Kidney (tissue), 22 donors: ENCODE measurements at places on chromosomes 2 and 18.

GRCh38 chr2:705971-706511, 28.8 kb upstream of the TMEM18 start:
- no peak for DNase-seq

- DNase-seq: no peak
Measured at GRCh38 chr18:3653263-3653850, 203.4 kb downstream of the TGIF1 start.

DNA sequence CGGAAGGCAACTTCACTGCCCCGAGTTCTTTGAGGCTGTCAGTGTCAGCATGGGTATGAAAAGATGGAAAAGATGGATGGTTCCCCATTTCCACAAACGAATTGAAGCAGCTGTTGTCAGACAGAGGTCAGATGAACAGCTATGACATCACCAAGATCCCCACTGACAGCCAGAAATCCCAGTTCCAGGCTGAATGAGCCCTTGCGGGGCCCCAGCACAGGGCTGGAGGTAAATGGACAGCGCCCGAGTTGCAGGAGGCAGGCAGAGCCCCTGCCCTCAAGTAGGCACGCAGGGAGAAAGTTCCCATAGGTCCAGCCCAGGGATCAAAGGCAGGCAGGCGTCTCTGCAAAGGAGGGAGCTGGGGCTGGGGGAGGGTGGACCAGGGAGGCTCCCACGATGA, 169.5 kb upstream of the AGAP1 start:
- DNase-seq: peak; percentile 33

DNA sequence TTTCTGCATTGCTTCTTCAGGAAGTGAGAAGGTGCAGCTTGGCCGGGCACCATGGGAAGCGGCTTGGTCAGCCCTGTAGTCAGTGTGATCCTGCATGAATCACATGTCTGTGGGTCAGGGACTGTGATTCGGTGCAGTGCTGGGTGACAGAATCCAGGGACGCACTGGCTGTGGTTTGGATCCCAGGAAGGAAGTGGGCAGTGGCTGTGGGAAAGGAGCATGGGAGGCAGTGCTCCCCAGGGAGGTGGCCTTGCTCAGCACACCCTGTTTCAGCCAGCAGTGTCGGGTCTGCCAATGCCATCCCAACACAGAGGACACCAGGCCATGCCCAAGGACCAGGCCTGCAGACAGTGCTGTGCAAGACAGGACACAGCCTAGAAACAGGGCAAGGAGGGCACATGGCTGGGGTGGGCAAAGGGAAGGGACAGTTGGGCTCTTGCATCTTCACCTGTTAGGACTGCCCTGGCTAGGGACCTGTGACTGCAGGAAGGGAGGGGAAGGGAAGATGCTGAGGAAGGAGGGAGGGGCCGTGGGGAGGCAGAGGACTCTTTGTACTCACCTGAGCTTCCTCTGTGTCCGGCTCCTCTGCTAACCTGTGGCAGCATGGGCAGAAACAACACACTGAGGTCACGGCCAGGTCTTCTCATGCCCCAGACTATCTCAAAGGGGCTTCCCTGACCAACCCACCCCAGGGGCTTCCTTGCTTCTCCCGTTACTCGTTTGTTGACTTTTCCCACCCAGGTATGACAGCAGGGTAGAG, 37.2 kb upstream of the DNMT3A start:
- no peak for DNase-seq

GRCh38 chr18:10040287-10041011, 126.6 kb downstream of the VAPA start:
- no peak for DNase-seq

DNA sequence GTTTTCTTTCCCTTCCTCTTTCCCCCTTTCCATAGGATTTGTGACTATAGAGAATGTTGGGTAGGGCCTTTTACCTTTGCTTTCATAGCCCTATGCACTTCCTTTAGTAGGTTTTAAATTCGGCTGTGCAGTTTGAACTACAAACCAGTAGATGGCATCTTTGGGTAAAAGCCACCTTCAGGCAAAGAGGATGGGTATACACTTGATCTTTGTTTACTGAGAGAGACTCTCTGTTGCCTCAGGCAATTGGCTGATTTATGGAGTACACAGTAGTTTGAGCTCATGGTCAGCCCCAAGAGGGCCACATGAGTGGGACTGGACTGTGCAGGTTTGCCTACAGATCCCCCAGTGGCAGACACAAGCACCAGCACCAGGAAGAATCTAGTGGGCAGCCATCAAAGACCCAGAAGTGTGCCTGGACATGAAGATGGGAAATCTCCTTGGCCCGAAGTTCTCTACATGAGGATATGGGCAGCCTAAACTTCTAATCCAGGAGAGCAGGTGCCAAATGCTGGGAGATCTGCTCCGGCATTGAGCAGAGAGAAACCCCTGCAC, 1304.3 kb upstream of the DDX18 start:
- DNase-seq: peak; percentile 9

GRCh38 chr2:96393989-96394761, 58.6 kb downstream of the NCAPH start:
- DNase-seq: no peak

GRCh38 chr2:76599732-76600368, 889.1 kb upstream of the GCFC2 start:
- peak; percentile 91 for DNase-seq

- no peak for DNase-seq
Measured at GRCh38 chr18:9321017-9321452, 13.5 kb upstream of the TWSG1 start.

- DNase-seq: no peak
Measured at GRCh38 chr2:212845941-212846340, 305.5 kb downstream of the IKZF2 start.

DNA sequence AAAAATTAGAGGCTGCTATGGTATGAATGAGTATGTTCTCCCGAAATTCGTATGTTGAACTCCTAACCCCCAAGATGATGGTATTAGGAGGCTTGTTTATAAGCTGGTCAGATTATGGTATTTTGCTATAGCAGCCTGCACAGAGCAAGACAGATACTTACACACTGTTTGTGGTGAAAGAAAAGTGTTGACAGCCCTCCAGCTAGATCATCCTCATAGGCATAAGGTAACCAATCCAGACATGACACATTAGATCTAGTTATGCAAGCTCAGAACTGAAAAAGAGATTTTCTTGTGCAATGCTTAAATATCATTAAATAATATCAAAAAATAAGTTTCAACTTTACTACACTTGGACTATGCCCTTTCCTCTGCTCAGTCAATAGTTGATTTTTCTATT, 107.1 kb downstream of the ABCA12 start:
- no peak for DNase-seq

DNA sequence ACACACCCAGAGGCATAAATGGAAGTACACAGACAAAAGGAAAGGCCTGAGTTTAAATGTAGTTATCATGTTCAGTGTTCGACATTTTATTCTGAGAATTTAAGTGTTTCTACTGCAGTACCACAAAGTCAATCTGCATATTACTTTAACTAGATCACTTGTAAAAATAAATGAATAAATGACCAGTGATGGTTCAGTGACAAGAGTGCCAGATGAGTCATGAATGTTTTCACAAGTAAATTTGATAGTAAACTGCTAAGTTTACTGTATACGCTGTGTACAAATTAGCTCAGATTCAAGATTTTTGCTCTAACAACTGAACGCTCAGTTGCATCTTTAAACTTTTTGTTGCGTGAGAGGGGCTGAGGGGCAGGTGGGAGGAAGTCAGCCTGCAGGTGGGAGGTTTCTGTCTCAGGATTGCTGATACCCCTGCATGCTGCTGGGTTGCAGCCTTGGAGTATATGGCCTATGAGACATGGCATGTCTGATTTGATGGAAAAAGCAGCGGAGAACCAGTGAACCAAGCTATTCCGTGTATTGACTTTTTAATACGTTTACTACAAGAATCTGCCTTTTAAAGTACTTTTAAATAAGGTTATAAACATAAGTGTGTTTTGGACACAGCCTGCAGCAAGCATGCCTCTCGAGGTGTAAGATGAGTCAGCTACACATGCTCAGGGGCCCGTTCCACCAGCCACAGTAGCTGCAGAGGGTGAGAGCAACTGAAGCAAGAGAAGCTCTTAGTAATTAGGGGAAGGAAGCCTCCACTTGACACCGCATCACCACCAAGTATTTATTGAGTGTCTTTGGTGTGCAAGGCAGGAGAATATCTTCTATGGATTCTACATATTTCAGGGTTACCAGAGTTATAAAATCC, 245.1 kb downstream of the NEDD4L start:
- peak; percentile 71 for DNase-seq

- DNase-seq: no peak
Measured at GRCh38 chr2:148179724-148180123, 158.8 kb downstream of the MBD5 start.

GRCh38 chr2:241558532-241559322, at the start of gene BOK:
Gene BOK (plus strand): TSS chr2:241558745. CDS start chr2:241559484, 739 bp downstream.
- peak; percentile 72 for DNase-seq

- no peak for DNase-seq
Measured at GRCh38 chr2:84875213-84875560, 5.7 kb downstream of the TRABD2A start.

GRCh38 chr18:811892-812375, at the start of gene YES1:
Gene YES1 (minus strand): TSS chr18:812242. CDS start chr18:756827, 55,415 bp downstream.
- DNase-seq: no peak

GRCh38 chr2:218858671-218859555, 692 bp upstream of the WNT6 start:
- no peak for DNase-seq

DNA sequence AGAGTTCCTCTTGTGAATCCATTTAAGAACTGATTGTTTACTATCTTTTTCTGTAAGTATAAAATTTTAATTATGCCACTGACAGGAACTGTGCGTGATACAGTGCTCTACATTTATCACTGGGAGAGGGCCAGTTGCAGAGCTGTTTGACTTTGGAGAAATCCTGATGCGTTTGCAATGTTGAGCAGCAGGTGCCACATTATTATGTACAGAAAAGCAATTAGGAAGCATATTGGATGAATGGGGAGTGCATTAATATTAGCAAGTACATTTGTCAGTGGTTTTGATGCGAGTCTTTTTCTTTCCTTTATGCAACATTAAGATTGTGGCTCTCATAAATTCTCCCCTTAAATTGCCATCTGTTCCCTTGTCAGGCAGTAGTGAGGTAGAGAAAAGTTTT, 302.3 kb upstream of the FANCL start:
- no peak for DNase-seq

DNA sequence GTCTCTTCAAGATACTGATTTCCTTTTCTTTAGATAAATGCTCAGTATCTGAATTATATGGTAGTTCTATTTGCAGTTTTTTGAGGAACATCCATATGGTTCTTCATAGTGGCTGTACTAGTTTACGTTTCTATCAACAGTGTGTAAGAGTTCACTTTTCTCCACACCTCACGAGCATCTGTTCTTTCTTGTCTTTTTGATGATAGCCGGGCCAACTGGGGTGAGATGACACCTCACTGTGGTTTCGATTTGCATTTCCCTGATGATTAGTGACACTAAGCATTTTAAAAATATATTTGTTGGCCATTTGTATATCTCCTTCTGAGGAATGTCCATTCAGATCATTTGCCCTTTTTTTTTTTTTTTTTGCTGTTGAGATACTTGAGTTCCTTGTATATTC, 458.8 kb downstream of the SETBP1 start:
- DNase-seq: no peak

DNA sequence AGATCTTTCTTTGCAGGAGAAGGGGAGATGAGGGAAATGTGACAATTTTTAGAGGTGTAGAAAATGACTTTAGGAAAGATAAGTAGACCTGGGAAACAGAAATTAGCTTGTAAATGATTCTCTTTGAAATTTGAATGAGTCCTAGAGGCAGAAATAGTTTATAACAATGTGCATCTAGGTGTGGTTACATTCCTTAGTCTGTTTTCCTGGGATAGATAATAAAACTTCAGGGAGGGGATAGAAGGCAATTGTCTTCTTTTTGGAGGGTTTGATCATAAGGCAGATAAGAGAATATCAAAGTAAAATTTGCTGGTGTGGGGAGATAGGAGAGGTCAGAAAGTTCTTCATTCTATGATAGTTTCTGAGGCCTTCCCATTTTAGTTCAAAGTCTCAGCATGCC, 1344.3 kb upstream of the LRRTM1 start:
- DNase-seq: no peak

DNA sequence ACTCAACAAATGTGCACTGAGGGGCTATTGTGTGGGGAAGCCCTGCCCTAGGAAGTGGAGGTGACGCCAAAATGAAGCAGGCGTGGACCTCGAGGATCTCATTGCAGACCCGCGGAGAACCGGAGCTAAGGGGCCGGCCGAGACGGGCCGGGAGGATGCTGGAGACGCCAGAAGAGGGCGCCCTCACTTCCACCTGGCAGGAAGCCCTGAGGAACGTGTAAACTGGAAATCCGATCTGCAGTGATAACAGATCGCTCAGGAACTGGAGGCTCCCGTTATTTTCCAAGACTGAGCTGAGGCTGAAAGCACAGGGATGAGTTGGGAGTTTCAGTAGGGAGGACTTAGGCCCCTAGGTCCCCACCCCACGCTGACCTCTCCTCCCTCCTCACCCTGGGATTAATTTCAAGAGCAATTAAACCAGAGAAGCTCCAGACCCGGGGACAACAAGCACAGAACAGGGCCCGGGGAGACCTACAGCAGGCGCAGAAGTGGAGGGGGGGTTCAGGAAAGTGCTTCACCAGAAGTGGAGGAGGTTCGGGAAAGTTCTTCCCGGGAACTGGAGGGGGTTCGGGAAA, 7.7 kb upstream of the COL6A3 start:
- DNase-seq: peak; percentile 92

GRCh38 chr2:216758256-216759155, 63.2 kb upstream of the IGFBP5 start:
- no peak for DNase-seq

- DNase-seq: peak; percentile 76
Measured at GRCh38 chr2:1713142-1713838, 31.0 kb downstream of the PXDN start.

GRCh38 chr2:130303169-130303568, 39.5 kb upstream of the IMP4 start:
- DNase-seq: no peak

- no peak for DNase-seq
Measured at GRCh38 chr2:11652553-11652952, 17.4 kb downstream of the NTSR2 start.

- no peak for DNase-seq
Measured at GRCh38 chr2:49936965-49937364, 782.6 kb upstream of the FSHR start.

GRCh38 chr2:109428841-109429566, 184.8 kb downstream of the SEPTIN10 start:
- no peak for DNase-seq

DNA sequence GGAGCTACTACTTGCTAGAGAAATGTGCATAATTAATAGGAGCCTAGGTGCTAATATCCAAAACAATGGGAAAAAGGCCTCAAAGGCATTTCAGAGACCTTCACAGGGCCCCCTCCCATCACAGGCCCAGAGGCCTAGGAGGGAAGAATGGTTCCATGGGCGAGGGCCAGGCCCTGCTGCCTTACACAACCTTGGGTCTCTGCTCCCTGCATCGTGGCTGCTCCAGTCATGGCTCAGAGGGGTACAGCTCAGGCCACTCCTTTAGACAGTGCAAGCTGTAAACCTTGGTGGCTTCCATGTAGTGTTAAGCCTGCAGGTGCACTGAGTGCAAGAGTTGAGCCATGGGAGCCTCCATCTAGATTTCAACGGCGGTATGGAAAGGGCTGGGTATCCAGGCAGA, 429.2 kb downstream of the FIGN start:
- DNase-seq: no peak
